Fibroblast of the aortic adventitia (primary cell): ENCODE measurements at places on chromosomes 4 and X. TPM values are rescaled to one million over a fixed set of nuclear protein-coding genes. Genes with fewer than 3 reads are reported as not detected.

DNA sequence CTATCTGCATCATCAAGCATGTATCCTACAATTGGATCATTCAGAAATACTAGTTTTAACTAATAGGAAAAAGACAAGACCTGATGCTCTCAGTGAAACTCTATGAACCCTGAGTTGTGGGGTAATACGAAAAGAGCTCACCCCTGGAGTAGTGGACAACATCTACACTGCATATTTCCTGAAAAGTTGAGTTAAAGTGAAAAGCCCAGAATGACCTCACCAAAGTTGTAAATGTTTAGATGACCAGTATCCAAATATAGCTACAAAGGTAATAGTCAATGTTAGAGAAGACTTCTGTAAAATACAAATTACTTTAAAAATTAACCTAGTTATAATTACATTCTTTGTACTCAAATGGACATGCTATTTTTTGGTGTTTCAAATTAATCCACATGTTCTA, 52.8 kb upstream of the SRPX start:
- DNase-seq: no peak

GRCh38 chr4:20086799-20087521, 164.7 kb upstream of the SLIT2 start:
- peak; percentile 11 for DNase-seq

GRCh38 chr4:24334906-24335305, 249.4 kb downstream of the DHX15 start:
- no peak for DNase-seq

ADH7 gene
- total RNA-seq: 0.09 TPM in 1 of 2 replicates, not detected in the other

FREM3 gene
- not detected in 2 replicates for total RNA-seq

GRCh38 chr4:142126890-142127497, 490.6 kb downstream of the IL15 start:
- peak; percentile 90 for DNase-seq

DNA sequence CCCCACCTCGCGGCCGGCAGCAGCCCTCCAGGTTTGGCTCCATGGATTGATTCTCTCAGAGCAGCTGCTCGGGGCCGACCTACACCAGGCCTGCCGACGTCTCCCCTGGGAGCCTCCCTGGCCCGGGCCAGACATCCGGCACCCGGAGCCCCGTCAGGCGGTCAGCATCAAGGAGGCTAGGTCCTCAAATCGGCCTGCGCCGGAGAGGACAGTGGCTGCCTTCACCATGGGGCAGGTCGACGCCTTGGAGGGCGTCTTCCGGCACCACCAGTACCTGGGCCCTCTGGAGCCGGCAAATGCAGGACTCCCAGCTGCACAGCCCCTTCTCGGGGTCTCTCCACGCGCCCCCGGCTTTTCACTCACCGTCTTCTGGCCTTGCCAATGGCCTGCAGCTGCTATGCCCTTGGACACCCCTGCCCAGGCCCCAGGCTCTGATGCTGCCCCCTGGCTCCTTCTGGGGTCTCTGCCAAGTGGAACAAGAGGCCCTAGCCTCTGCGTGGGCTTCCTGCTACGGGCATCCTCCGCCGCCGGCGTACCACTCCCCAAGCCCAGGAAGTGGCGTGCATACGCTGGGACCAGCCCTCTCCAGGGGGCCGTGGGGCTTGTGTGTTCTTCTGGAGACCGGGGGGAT, 341.8 kb downstream of the MAGEB5 start:
- DNase-seq: no peak

DNA sequence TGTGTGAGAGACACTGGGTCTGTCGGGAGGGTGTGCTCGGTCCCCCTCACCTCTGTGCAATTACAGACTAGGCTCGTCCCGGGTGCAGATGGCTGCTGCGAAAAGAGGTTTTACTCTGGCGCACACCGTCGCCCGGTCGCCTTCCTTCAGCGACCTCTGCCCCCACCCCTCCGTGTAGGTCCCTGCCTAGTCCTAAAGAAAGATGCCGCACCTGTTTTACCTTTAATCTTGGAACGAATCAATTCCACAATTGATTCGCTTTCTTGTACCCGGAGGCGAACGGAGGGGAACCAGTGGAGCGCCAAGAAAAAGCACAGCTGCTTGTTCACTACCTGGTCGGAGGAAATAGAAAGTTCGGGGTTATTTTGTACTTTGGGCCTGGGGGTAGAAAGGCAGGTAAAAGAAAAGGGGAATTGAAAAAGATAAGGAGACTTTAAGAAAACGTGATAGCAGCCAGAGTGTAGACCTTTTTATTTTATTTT, 1.2 kb downstream of the NPNT start:
- DNase-seq: no peak

GRCh38 chrX:78653118-78653822, 5.9 kb downstream of the RTL3 start:
- DNase-seq: peak; percentile 82

- DNase-seq: no peak
These were observed 94.4 kb downstream of the UGT8 start for GRCh38 chr4:114692958-114693357.

GRCh38 chr4:53573696-53574095, 17.6 kb downstream of the LNX1 start:
- no peak for DNase-seq

DNA sequence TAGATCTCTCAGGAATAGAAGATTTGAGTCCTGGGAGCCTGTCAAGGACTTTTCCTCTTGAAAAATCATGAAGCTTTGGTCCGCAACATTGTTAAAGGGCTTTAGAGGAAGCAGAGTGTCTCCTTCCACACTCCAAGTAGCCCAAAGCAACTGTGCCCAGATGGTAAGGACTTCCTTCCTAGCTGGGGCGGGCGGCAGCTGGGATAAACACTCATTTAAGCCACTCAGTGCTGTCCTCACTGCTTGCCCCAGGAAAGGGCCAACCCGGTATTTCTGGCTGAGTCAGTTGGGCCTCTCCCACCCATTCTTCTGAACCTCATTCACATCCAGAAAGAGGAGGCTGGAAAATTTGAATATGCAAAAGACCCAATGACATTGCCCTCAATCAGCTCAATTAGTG, 144.3 kb downstream of the CHIC2 start:
- no peak for DNase-seq

GRCh38 chr4:40256329-40256728, 59.5 kb downstream of the RHOH start:
- DNase-seq: no peak

DNA sequence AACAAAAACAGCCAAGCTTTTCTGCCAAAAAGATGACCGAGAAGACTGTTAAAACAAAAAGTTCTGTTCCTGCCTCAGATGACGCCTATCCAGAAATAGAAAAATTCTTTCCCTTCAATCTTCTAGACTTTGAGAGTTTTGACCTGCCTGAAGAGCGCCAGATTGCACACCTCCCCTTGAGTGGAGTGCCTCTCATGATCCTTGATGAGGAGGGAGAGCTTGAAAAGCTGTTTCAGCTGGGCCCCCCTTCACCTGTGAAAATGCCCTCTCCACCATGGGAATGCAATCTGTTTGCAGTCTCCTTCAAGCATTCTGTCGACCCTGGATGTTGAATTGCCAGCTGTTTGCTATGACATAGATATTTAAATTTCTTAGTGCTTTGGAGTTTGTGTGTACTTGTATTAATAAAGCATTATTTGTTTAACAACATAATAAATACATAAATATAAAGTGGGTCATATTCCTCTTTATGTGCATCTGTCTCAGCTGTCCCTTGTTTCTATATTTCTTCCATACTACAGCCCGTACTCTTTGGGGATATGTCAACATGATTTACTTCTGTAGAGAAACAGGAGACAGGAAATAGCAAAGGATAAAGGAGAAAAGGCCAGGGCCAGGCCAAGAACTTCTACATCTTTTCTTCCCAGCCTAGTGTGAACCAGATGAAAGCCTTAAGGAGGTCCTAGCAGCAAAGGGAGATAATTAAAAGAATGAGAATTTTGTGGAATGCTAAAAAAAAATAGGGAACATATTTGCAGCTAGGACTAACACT, 667 bp downstream of the PTTG2 start:
- DNase-seq: no peak

DNA sequence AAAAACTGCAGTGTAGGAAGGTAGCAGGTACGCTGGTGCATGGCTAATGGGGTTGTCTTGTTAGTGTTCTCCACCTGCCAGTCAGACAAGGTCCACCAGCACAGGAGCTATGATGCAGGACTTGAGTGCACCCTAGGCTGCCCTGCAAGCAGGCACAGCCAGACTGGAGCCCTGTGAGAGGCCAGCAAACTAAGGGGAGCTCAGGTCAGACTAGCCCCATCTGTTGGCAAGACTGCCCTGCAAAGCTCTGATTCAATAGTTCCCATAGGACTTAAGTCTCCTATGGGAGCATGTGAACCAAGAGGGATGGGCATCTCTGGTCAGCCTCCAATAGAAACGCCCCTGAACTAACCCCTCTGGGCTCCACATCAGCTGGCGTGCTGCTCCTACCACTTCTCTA, 1307.3 kb downstream of the C4orf33 start:
- DNase-seq: no peak

REPS2 gene
- 0.82 and 1.7 TPM in 2 replicates for total RNA-seq

DNA sequence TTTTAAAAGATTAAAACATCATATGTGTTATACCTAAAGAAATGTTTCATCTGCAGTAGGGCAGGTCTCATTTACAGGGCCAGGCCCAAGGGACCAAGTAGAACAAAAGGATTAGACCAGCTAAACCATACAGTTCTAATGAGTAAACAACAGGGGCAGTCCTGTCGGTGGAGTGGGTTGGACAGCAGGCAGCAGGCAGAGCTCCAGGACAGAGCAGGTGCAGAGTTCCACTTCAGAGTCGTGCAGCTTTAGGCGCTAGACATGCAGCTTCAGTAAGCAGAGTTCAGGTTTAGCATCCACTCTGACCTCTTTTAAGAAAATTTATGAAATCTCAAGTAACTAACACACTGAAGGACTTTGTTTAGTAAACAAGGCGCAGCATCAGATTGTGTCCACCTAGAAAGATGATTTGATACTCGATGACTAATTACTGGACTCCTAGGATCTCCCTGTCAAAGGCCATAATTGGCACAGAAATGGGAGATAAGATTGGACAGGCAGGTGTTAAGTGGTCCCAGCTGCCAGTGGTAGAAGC, 487.7 kb upstream of the INTU start:
- no peak for DNase-seq
